Tibial nerve (tissue), 4 donors: ENCODE measurements at places on chromosomes 2 and 18.

DNA sequence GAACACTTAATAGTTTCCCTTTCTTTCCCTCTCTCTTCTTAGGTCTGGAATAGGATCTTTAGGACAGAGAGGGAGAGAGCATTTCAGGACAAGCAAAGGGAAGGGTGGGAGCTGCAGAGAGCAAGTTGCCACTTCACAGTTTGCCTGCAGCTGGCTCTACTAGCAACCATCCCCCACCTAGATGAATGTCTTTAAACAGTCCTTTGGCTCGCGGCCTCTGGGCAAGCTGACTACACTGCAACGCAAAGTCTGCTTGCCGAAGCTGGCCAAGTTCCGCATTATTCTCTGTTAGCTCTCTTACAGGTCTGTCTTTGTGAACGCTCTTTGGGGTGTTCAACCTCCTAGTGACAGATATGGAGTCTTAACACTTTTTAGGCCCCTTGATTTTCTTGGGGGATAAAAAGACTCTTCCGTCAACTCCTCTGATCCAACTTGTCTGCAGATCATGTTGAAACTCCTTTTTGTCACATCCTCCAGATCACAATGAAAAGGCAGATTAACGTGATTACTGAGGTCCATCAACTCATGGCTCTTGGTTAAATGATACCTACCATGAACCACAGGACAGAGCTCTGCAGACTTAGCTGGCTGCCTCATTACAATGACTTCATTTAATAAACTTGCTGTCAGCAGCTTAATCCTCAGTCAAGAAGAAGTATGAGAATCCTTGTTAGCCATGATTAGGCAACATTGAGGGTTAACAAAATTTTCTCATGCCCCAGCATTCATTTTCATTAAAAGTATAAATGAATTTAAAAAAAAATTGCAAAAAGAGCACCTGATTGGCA is 74.6 kb downstream of the SLC4A3 start:
- DNase-seq, result no peak

GRCh38 chr2:213232649-213233437 is 51.4 kb upstream of the SPAG16 start:
- no peak for DNase-seq

GRCh38 chr2:216286616-216287231 is 85.6 kb downstream of the MARCHF4 start:
- DNase-seq, result no peak

DNA sequence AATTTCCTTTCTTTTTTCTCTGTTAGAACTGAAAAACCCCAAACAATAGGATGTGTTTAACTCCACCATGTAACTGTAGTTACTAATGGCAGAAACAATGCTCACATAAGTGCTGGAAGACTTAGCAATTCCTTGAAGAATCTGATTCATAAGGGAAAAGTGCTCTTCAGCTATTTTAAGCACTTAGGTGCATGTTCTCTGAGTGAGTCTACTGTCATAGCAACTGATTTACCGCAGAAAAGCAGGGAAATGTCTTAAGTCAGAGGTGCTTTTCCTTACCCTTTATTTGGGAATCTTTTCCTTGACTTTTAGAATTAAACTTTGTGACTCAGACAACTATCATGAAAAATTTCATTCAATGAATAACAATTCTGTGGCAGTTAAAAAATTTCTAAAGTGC is 65.4 kb upstream of the NABP1 start:
- DNase-seq, result no peak

GRCh38 chr18:46042571-46043123 is 29.4 kb downstream of the PSTPIP2 start:
- DNase-seq, result no peak

DNA sequence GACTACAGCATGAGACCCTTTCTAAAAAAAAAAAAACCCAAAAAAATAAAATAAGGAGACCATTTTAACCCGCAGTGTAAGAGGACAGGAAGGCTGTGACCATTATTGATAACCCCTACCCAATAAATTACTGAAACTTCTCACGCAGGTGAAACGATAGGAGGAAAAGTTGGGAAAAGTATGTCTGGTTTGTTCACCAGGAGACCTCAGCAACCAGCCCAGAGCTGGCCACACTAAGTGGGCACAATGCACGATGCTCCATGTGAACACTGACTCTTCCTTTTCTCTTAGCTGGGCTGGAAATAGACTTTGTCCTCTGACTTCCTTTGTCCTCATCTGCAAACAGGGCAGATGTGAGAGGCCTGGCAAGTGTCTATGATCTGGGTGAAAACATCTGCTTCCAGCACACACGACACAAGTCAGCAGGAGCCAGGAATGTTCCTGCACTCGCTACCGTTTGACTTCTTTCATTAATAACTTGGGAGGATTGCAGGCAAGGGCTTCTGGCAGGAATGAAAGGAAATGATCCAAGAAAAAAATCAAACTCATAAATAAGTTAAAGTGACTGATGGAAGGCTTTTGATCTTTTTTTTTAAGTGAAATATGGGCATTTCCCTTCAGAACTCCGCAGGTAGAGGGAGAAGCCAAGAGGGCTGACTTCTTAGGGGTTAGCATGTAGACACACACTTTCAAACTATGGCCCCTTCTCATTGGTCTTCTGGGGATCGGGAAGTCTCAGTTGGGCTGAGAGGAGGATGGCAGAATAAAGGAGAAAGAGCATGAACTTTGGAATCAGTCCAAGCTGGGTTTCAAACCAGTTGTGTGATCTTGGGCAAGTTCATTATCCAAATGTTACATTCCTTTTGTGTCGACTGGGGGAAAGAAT is 137.4 kb upstream of the MYCN start:
- DNase-seq, result no peak
